ENCODE measurements at places on chromosomes 13 and 19. TPM values are rescaled to one million over a fixed set of nuclear protein-coding genes. Genes with fewer than 3 reads are reported as not detected.

DNA sequence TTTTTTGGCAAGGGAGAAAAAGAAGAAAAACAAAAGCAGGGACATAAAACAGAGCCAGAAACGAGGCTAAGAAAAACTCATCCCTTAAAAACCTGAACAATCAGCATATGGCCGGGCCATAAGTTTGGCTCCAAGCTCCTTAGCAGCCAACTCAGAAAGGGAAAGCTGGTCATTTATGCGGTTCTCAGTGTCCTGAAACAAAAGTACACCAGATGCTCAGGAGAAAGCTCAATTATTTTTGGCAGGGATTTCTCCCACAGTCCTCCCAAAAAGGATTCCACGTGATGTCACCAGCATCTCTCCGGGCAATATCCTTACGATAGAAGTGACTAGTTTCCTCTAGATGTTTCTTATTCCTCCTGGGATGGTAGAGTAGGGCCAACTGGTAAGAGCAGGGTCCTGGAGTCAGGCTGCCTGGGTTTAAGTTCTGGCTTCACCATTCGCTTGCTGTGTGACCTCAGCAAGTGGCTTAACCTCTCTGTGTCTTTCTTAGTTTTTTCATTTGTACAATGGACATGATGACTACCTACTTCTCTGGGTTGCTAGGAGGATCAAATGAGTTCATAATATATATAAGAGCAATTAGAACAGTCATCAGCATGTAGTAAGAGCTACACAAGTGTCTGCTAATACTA, 34.0 kb downstream of the PIN1 start:
- DNase-seq: no peak

DNA sequence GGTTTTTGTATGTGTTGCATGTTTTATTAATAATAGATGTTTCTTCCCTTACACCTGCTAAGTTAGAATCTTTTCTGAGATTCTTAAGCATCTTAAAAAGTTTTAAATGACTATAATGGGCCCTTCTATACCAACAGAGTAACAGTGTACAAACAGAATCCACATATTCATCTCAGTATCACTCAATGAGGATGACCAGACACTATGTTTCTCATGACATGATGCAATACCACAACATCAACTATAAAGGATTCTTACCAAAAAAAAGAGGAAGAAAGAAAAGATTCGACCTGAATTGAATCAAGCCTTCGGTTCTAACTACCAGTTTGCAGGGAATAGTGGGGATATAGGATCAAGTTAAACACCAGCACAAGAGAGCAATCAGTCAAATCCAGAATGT, 56.5 kb downstream of the INTS6 start:
- no peak for DNase-seq

DNA sequence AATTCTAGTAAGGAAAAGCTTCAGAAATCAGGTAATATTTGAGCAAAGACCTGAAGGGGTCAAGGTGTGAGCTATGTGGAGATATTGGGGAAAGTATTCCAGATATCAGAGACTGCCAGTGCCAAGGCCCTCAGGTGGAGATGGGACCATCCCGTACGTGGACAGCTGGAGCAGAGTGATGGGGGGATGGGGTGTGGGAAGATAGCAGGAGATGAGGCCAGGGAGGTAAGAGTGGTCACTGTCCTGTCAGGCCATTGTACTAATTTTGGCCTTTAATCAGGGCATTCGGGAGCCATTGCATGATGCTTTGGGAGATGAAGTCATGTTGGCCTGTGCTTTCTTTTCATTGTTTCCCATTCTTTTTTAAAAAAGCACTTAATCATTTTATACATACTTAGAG, 13.1 kb upstream of the GPR18 start:
- no peak for DNase-seq

DNA sequence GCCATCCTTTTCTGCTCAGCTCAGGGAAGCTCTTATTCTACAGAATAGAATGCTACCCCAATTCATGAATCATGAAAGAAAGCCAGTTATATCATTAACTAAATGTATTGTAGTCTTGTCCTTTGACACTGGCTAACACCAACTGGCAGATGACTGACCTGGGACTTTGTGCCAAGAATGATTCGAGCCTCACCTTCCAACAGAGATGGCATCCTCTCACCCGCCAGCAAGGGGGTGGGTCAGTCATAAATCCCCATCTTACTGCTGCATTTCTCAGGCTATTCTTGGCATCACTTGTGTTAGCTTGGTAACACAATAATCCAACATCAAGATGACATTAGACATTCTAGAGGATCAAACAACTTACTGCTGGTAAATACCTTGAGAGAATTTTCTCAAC, 1239.8 kb upstream of the MIR17HG start:
- DNase-seq: no peak

- DNase-seq: no peak
Observed at GRCh38 chr19:33866696-33867095, 70.0 kb downstream of the KCTD15 start.

DNA sequence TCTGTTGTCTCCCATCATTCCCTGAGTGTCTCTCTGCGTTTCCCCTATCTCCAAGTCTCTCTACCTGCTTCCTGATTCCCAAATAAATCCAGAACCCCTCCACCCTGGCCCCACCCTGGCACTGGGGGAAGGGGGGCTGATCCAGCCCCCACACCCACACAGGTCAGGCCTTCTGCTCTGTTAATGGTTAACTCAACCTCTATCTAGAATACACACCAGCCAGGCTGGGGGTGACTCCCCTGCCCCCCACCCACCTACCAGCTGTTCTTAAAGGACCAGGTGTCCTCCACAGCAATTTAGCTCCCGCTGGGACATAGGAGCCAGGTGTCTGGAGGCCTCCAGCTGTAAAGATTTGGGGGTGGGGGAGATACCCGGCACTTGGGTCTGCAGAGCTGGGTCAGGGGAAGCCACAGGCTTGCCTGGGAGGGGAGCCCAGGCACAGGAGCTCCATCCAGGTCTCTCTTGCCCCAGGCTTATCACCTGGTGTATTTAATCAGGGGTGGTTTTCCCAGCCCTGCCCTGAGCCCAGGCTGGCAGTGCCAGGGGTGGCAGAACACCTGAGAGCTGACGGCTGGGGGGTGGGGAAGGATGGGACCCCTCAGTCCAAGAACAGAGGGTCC, 3.9 kb downstream of the IRF2BP1 start:
- DNase-seq: peak; percentile 81

GRCh38 chr13:98216135-98216565, 39.1 kb upstream of the RNF113B start:
- DNase-seq: peak; percentile 67

- DNase-seq: no peak
Observed at GRCh38 chr13:52743988-52744387, 4.4 kb upstream of the CNMD start.

DNA sequence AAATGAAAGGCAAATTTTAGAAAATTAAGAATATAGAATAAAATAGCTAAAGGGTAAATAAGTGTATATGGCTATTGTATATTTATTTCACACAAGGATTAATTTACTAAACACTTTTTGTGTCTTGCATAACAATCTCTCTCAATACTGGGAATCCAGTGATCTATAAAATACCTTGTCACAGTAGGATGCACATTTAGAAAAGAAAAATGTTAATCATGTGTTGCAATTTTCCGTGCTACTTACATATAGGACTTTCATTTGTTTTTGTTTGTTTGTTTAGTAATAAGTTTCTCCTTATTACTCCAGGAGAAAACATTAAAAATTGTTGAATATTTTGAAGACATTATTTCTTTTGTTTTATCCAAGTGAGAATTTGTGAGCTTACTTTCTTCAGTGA, 1533.3 kb downstream of the SLITRK5 start:
- no peak for DNase-seq

GRCh38 chr13:95499811-95500712, 52.5 kb upstream of the CLDN10 start:
- DNase-seq: no peak

- peak; percentile 25 for DNase-seq
Observed at GRCh38 chr13:112693831-112694497, 4.1 kb downstream of the ATP11A start.

- no peak for DNase-seq
Observed at GRCh38 chr13:39401756-39402155, 201.2 kb downstream of the LHFPL6 start.

GRCh38 chr19:57008432-57008831, 111.4 kb upstream of the USP29 start:
- DNase-seq: no peak

GRCh38 chr19:12194827-12195731, 32.2 kb downstream of the ZNF136 start:
- peak; percentile 90 for DNase-seq

DNA sequence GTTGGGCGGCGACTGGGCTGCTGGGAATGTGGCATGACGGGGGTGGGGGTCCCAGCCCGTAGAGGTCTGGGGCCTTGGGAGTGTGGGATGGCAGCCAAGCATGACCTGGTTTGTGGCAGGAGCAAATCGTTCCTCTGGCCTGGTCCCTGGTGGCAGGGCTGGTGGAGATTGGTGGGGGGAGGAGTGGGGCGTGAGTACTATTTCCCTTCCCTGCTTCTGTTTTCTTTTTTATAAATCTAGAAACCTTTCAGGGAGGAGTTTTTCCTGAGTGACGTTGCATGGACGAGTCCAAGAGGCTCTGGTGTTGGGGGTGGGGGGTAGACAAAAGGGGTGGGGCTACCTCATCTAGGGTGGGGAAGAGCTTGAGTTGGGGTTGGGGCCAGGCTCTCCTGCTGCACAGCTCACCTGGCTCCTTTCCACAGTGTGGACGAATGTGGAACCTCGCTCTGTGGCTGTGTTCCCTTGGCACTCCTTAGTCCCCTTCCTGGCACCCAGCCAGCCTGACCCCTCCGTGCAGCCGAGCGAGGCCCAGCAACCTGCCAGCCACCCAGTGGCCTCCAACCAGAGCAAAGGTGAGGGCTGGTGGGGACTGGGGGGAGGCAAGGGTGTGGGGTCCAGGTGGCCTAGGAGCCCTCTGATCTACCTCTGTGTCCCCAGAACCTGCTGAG, 15.4 kb upstream of the PRR19 start:
- DNase-seq: peak; percentile 85

DNA sequence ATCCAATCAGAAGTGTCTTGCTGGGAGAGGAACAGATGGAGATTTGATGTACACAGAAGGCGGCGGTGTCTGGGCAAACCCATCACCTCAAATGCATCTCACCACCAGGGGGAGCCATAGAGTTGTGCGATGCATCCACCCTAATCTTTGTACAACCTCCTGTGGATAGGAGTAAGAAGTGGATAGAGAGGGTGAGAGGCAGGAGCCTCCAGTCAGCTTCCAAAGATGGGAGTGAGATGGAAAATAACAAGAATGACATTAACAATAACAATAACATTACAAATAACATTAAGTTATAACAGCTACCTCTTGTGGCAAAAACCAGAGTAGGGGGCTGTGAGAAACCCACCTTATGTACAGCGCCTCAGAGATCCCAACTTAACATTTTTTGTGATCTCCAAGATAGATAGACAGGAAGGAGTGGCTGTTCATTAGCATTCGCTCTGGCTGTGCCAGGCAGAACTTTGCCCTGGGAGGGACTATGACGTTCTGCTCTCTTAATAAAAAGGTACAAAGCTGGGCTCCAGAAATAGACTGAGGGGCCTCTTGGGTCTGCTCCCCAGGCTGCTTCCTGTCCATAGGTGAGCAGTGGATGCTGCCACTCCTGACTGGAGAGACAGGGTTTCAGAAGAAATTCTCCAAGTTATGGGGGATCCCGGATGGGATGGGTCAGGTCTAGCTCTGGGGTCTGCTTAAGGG, 5.2 kb upstream of the CEACAM18 start:
- peak; percentile 87 for DNase-seq

DNA sequence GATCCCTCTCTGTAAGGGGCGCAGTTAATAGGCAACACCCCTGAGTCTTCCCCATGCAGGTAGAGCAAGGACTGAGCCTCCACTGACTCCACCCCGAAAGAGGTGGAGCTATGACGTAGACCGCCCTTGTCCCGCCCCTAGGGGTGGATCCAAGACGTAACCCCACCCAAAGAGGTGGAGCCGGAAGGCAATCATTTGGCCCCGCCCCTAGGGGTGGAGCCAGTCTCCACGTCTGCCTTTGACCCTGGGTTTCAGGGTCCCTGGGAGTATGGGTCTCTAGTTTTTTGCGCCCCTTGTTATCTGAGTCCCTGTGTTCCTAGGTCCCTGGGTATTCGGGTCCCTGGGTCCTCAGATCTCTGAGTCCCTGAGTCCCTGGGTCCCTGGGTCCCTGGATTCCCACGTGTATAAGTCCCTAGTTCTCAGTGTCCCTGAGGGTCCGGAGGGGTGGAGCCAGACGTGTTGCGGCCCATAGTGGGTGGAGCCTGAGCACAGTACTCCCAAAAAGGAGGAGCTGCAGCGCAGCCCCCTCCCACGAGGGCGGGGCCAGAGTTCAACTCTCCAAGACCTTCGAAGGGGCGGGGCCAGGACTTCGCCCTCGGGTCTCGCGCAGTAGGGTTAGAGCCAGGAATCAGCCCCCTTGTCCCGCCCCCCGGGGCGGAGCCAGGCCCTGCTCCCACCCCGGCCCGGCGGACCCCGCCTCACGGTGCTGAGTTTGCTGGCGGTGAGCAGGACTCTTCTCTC, 5.3 kb downstream of the DENND1C start:
- peak; percentile 87 for DNase-seq

DNA sequence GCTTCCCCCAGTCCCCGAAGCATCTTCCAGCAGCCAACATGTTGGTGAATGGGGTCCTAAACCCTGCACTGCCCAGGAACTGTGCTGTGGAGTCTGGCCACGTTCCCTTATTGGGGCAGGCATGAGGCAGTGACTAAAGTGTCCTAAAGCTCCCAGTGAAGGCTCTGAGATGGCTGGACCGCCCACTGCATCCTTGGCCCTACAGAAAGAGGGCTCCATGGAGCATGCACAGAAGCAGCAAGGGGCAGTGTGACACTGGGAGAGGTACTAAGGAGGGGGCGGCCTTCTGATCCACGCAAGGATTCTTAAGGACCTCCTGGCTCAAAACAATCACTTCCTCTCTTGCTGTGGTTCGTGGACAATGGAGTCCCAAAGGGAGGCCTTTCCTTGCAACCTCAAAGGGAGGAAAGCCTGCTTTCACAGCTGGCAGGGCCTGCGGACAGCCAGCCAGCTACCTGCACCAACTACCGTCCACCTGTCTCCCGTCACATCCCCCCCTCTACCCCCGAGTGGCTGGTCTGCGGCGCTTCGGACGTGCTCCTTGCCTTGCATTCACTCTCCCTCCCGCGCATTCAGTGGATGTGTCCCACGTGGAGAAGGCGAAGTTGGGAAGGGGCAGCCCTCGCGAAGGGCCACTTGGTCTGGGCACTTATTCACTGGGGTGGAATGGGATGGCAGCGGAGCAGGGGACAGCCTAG, 63.9 kb upstream of the STARD13 start:
- DNase-seq: peak; percentile 56

LGI4 gene
- total RNA-seq: 7.7 TPM

LHB gene
- total RNA-seq: 8.4 TPM

TMEM255B gene
- total RNA-seq: 2.9 TPM

TNNT1 gene
- not detected for total RNA-seq

GPC6 gene
- total RNA-seq: 40.8 TPM

Measured in stomach (tissue), 19 donors.